ENCODE measurements at places on chromosomes 5 and 9.

DNA sequence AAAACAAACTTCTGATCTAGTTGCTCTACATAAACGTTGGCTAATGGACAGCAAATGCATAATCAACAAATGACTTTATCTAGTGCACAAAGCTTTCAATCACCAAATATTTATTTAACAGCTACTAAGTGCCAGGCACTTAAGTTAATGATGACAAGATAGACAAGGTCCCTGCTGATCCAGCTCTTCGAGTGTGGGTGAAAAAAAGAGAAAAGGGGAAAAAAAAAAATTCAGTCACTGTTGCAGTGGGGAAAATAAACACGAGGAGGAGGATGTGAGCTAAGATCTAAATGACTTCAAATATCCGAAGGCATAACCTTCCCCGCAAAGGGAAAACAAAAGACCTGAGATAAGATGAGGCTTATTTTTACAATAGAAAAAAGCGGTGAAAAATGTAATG is 9.6 kb downstream of the PSIP1 start:
- no peak for DNase-seq

DNA sequence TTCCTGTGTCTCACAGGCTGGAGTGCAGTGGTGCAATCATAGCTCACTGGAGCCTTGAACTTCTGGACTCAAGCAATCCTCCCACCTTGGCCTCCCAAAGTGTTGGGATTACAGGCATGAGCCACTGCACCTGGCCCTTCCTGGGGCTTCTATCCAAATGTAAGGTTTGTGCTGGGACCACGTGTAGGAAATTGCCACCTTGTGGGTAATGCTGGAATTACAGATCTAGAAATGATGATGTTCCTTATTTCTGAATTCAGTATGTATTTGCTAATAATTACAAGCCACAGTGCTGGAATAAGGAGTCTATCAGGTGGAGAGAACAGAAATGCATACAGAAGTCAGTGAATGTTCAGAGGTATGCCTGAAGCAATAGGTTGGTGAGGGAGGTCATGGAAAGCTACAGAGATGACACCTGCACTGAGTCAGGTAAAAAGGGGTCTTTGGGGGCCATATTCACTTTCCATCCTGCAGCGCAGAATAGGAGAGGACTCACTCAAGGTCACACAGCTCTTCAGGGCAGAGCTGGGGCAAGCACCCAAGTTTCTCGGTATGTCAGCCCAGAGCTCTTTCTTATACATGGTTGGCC is 8.8 kb upstream of the IGFBPL1 start:
- DNase-seq: peak; percentile 39

GRCh38 chr9:107368696-107369095 is 85.6 kb downstream of the RAD23B start:
- DNase-seq: no peak

DNA sequence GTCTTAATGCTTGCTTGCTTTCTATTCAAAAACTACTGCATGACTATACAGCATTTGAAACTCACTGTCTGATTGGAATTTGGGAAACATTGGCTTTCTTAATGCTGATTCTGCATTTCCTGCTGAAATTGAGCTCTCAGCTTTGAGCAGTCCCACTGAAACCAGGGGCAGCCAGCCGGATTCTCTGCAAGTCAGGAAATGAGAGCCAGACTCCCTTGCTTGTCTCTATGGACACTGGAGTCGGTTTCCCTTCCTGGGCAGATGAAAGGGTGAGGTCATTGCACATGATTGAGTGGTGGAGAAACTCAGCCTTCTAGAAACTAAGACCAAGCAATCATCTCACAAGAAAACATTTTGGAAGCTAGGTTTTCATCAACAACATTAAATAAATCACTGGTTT is 119.7 kb upstream of the SPATA31C2 start:
- no peak for DNase-seq

GRCh38 chr5:118208031-118208453 is 780.3 kb downstream of the DTWD2 start:
- no peak for DNase-seq

DNA sequence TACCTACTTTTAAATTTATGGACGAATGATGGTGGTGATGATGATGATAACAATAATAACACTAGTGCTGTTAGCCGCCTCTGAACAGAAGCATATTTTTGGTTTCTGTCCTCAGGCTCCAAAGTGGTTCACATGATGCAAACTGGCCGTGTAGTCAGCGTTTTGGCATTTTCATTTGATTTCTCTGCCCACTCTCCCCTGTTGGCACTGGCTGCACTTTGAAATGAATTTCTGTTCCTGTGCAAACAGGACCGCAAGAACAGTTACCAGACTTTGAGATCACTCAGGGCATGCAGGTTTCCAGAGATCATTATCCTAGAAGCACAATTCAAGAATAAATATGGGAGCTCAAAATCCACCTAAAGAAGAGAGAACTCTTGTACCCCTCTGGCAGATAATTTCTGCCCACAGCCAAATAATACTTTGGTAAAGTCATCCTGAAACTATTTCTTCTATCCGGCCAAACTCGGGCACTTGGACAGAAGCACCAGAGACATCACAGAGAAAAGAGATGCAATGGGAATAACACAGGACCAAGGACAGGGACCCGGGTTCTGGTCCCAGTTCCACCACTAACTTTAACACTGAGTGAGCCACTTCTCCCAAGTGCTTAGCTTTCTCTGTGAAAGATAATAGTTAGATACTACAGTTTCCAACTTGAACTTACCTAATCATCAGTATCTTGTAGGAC is 201.7 kb upstream of the PTGER4 start:
- DNase-seq: no peak

- no peak for DNase-seq
Observed at GRCh38 chr5:79491690-79492317, 22.1 kb downstream of the HOMER1 start.

GRCh38 chr5:123617561-123617960 is 105.6 kb downstream of the CSNK1G3 start:
- DNase-seq: no peak

DNA sequence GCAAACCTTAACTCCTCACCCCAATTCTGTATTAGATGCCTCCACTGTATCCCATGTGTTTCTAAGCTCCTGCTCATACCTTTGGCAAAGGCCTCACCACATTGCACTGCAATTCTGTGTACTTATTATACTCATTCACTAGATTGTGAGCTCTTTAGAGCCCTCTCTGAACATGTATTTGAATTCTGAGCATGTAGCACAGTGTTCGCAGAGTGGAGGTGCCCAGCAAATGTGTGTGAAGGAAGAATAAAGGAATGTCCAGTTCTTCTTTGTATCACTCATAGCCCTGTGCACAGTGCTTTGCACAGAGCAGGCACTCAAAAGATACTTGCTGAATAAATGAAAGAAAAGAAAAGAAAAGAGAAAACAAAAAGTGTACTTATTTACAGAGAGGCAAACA is 301.1 kb upstream of the EFNA5 start:
- no peak for DNase-seq

GRCh38 chr5:38323645-38324295 is 65.4 kb downstream of the EGFLAM start:
- no peak for DNase-seq

- DNase-seq: no peak
Observed at GRCh38 chr9:120770931-120771330, 22.3 kb downstream of the FBXW2 start.

DNA sequence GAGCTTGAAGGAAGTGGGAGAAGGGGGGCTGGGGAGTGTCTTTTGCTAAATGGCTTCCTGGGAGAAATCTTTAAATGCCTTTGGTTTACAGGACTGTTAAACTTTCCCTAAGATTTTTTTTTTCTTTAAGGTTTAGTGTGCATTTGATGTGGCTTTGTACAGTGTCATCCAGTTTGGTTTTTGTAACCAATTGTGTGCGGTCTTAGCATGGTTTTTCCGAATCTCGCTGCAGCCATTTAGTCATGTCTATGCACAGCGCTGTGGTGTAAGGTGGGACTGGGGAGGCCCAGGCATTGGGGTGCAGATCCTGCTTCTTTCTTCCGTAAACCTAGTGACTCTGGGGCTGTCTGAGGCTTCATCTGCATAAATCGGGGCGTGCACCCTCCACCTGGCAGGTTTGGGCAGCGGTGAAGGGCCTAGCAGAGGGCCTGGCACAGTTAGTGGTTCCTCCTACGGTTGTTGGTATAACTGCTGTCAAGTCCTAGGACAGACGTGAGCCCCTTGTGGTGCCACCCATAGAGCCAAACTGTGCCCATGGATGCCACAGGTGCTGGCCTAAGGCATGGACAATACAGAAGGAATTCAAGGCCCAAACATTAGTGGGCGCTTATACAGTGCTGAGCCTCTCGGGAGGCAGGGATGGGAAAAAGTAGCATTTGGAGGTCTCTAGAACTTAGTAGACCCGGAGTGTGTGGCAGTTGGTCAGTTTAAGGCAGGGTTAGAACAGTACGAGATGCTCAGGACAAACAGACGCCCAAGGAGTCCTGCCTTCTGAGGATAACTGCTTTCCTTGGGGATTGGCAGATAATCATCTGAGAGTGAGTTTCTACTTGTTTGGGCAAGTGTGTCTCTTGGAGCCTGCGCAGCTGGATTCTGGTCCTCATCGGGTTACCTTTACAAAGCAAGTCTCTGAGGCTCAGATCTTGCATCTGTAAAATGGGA is 1.5 kb downstream of the PRRC2B start:
- peak; percentile 39 for DNase-seq

DNA sequence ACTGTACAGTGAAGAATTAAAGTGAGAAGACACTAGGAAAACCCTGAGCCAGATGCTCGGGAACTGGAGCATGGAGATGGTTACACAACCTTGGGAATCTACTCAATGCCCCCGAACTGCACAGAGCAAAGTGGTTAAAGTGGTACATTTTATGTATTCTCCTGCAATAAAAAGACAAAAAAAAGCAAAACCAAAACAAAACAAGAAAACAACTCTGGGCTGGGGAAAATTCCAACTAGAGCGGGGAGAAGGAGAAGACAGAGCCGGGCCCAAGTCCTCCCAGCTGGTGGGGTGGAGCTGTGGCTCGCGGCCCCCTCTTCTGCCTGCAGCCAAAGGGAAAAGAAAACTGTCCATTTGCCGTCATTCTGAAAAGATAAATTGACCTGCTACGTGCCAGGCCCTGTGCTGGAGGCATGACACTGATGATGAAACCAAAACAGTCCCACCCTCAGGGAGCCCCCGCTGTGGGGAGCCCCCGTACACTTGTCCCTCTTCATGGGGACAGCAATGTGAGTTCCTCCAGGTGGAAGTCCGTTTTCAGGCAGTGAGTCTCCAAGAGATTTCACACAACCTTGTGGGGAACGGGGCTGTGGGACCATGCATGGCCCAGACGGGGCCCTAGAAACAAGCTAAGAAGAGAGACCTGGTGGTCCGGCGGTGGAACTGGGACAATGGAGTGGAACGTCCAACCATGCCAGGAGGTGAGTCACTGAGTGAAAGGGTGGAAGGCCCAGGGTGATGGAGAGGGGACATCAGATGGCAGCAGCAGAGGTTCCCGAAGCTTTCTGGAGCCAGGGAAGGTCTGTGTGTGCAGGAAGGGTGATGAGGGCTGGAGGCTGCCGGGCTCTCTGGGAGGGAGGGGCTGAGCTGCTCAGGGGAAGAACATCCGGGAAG is 114.8 kb upstream of the COL5A1 start:
- DNase-seq: no peak

- DNase-seq: no peak
Observed at GRCh38 chr5:27008604-27009539, 29.5 kb downstream of the CDH9 start.

GRCh38 chr5:164392531-164392930 is 887.1 kb downstream of the MAT2B start:
- DNase-seq: no peak

- DNase-seq: no peak
Observed at GRCh38 chr5:175666216-175666615, 8.3 kb downstream of the HRH2 start.
